Colonic mucosa (tissue), 4 donors: ENCODE measurements at places on chromosomes 5 and 9.

DNA sequence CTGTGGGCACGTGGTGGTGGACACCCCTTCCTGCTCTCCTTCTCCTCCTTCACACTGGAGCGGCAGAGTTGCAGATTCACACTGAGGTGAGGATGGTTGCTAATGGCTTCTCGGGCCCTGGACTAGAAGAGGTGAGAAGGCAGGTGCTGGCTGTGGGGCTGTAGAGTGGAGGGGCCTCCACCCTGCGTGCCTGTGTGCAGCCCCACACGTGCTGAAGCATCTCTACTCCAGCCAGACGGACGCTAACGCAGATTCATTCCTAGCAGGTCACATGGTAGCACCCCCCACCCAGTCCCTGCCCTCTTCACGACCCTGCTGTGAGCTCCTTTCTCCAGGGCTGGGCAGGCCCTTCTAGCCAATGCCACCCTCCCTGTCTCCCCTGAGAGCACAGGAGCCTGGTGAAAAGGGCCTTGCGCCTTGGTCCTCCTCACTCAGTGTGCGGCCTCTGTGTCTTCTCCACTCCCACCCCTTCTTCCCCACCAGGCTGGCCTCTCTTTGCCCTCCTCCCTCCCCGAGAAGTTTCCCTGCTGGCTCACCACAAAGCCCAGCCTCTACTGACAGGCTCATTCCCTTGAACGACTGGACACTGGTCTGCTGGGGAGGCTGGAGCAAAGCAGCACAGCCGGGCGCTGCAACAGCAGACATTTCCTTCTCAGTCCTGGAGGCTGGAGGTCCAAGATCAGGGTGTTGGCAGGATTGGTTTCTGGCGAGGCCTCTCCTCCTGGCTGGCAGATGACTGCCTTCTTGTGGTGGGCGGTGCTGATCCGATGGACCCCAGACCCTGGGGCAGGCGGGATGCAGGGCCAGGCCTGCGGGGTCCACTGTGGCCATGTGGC lies 14.2 kb downstream of the CACNA1B start:
- no peak for DNase-seq

DNA sequence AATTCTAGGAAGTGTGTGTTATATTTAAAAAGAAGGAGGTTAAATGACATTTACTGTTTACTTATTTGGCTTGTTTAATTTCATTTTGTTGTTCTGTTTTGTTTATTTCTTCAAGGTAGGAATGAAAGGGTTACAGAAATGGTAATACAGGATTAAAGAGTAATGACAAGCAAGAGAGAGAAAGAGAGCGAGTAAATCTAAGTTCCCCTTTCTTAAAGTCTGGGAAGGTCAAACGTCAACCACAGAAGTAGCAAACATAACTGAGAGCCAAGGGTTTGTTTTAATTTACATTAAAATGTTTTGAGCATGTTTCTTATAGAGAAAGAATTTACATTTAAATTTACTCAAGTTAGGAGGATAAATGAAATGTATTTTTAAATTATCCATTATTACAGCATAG lies 18.7 kb downstream of the HCN1 start:
- no peak for DNase-seq

GRCh38 chr9:133742849-133743444 lies 4.8 kb upstream of the SARDH start:
- DNase-seq = peak; percentile 77

DNA sequence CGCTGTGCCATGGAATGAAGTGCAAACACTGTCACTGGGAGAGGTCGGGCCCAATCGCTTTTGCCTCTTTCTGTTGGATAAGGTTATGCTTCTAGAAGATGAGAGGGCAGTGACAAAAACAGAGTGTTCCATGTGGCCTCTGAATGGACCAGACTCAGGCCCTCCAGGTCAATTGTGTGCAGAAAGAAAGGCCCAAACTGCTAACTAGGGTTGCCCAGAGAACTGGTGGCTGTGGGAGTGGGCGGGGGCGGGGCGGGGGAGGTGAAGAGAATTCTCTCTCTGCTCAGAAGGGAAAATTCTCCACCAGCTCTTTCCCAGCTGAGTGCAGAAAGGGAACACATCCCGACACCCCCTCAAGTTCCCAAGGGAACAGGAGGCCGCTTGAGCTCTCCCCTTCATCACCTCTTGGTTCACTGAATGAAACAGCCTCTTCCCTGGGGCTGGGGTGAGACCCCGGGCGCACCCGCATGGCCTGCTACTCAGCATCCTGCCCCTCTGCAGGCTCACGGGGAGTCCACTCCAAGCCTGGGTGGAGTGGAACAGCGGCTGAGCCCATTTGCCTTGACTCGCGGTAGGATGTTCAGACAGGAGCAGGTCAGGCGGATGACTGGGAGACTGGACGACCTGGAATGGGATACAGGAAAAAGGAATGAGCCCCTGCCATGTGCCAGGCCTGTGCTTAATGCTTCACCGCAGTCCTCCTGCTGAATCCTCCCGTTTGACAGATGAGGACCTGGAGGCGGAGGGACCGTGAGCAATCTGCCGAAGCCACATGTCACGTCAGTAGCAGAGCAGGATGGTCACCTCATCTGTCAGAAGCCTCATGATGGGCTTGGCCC lies 93.8 kb upstream of the FANCC start:
- DNase-seq = no peak

GRCh38 chr5:151202381-151203139 lies 21.3 kb downstream of the CCDC69 start:
- DNase-seq = peak; percentile 15
